ENCODE measurements at places on chromosomes 4 and X. TPM values are rescaled to one million over a fixed set of nuclear protein-coding genes. Genes with fewer than 3 reads are reported as not detected.

Gene HERC6
- polyA plus RNA-seq = 1.4 TPM

Gene MAOB
- polyA plus RNA-seq = 0.95 TPM

Gene ARHGAP4
- polyA plus RNA-seq = 21.5 TPM

Gene SASH3
- 2.3 TPM for polyA plus RNA-seq

Data from forelimb muscle (tissue), 1 donor.